ENCODE measurements at places on chromosomes 13 and 19.

- peak; percentile 71 for DNase-seq
Observed at GRCh38 chr19:4139614-4140236, 13.7 kb upstream of the CREB3L3 start.

DNA sequence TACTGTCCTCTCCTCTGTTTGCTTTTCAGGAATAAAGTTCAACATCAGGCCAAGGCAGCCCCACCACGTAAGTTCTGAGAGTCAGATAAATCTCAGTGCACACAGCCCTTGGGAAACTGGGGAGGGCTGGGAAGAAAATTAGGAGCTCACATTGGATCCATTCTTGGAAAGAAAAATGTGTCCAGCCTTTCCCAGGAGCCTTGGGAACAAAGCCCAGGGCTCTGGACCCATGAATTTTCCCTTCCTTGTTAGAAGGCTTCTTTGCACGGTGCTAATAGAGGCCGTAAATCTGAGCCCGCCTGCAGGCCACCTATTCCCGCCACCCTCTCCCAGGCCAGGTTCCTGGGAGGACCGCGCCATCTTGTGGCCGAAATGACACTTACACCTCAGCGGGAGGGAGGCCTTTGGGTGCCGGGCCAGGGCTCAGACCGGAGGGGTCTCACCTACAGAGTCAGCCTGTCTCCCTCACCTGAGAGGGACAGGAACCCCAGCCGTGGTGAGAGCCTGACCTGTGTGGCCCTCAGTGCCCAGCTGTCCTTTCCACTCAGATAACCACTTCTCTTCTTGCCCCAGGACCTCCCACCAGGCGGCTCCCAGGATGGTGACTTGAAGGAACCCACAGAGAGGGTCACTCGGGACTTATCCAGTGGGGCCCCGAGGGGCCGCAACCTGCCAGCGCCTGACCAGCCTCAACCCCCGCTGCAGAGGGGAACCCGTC, 25.1 kb upstream of the KCTD15 start:
- DNase-seq = peak; percentile 31

DNA sequence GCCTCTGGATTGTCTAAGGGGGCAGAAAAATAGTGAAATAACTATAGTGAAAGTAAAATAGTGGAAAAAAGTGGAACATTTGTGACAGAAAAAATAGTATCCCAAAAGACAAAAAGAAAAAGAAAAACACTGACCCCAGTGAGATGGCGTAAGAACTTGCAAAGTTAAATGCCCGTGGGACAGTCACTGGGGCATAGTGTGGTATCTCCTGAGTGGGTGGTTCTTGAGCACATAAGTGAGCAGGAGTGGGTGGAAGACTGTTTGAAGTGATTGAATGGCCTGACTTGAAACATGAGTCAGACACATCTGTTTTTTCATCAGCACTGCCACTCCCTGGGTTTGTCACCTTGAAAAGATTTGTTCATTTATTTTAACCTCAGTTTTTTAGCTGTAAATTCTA, 2.5 kb downstream of the ZNF430 start:
- no peak for DNase-seq

GRCh38 chr19:48896191-48896720, 2.3 kb downstream of the TULP2 start:
- no peak for DNase-seq

DNA sequence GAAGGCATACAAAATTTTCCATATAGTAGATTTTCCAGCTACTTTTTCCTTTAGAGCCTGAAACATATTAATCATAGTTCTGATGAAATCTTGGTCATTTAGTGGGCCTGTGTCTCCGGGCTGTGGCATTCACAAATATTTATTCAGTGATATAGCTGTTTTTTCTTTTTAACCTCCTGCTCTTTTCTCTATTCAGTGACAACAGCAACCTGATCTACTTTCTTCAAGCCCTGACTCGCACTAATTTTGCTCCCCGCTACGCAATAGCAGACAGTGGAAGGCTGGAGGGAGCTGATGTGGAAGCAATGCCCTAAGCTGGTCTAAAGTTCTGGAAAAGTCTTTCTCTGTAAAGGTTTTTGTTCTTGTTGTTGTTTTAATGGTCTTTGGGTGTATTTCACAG, 289.7 kb downstream of the SLITRK6 start:
- DNase-seq = no peak

DNA sequence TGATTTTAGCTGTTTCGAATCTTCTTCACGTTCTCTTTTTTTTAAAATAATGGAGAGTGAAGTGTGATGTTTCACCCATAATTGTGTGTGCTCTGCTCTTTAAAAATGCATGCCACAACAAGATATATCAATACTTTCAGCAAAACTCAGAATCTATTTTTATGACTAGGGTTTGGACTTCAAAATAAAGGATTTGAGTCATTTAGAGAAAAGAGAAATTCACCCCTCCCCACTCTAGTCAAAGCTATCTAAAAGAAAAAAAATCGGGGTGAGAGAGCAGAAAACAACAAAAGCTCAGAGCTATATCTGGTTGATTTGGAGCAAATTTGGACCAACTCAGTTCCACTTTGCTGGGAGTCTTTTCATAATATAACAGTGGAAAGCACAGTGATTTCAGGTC, 244.5 kb downstream of the DNAJC15 start:
- no peak for DNase-seq

DNA sequence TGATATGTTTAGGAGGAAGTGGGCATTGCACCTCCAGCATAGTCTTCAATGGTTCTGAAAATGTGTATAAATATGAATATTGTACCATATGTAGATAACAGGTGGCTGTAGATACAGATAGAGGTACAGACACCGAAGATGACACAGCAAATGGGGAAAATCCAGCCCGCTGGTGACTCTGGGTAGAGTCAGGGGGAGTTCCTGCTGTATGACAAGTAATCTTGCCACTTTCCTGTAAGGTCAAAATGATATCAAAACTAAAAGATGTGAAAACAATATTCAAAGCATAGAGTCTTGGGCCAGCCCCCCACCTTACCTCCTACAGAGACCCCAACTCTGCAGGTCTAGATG, 17.8 kb downstream of the C2CD4C start:
- no peak for DNase-seq

DNA sequence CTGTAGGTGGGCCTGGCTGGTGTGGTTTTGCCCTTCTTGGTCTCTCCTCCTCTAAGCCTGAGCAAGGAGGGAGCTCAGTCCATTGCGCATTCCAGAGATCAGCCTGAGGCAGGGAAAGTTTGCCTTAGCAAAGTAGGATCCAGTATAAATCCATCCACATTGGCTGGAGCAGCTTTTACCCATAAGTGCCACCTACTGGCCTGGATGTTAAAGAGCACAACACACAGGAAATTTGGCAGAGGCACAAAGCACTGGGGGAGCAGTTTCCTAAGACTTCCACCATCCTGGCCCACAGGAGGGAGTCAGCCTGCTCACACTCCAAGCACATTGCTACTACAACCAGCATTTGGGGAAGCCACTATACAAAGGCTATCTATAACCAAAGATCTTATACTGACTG, 1124.2 kb downstream of the SLITRK1 start:
- DNase-seq = no peak

DNA sequence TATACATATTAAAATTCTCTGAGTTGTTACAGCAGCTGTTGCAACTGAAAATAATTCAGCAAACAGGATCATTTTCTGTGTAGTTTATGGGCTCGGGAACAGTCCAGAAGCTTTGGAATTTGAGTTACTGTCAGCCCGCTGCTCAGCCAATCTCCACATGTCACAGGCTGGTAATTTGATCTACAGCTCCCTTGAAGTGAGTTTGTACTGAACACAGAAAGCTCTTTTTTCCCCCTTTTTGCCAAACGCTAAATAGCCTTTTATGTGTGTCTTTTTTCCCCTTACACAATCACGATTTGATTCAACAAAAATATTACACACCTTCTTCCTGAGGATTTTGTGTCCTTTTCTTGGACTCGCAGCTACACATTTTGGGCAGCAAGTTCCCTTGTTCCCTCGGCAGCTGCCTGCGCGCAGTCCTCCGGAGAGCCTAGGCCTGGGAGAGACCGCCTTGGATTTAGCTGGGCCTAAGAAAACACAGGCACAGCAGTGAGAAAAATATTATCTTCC, 371.4 kb downstream of the KCNRG start:
- DNase-seq = no peak

GRCh38 chr13:107864543-107865317, 350.6 kb downstream of the LIG4 start:
- no peak for DNase-seq

DNA sequence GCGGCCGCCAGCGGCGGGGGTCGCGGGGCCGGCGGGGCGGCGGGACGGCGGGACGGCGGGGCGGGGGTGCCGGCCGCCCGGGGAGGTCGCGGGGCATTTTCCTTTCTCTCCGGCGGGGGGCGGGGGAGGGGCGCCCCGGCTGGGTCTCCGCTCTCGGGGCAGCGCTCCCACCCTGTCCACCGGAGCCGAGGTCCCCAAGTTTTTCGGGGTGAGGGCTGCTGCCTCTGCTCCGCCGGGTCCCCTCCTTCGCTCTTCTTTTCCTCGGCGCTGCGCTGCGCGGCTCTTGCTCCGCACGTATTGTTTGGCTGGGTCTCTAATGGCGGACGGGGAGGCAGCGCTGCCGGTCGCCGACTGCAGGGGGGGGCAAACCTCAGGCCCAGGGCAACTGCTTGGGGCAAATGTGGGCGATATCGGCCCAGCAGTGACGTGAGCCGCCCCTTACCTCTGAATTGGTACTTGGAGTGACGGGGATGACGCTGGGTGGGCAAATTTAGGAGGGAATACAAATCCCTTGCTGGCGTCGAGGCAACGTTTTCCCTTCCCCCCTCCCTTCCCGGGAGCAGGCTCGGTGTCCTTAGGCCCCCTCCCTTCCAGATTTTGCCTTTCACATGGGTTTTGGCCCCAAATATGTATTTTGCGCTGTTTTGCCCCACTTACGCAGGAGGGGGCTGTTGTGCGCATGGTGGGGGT, 759 bp downstream of the ZMYM2 start:
- peak; percentile 63 for DNase-seq

- no peak for DNase-seq
Observed at GRCh38 chr13:102960959-102961358, 105.3 kb downstream of the SLC10A2 start.

GRCh38 chr13:30346153-30346788, 38.9 kb upstream of the KATNAL1 start:
- DNase-seq = peak; percentile 60

All from NK-92 treated with Interleukin-12 subunit alpha and Interleukin-12 subunit beta, amount 100 ng/mL, for 24 hours (cell line).